ENCODE measurements at places on chromosomes 11 and 22. TPM values are rescaled to one million over a fixed set of nuclear protein-coding genes. Genes with fewer than 3 reads are reported as not detected.

DNA sequence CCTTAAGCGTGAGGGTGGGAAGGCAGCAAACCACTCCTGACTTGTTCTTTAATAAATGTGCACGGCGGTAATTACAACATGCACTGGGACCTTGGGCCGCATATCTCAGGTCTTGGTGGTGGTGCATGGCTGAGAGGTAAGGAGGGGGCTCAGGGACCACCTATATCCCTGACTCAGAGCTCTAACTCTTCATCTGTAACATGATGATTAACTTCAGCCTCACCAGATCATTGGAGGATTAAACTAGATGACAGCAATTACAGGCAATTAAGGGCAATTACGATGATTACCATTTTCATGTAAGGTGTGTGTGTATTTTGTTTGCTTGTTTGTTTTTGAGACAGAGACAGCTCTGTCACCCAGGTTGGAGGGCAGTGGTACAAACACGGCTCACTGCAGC lies 45.0 kb downstream of the FBLN1 start:
- H3K4me3 ChIP-seq: no peak overlapping the region
- H3K27ac ChIP-seq: no peak overlapping the region
- peaks cover 40% of the 10 kb centered on the region for H3K36me3 ChIP-seq
- no peaks in the 10 kb centered on the region for H3K27me3 ChIP-seq
- peaks cover 44% of the 10 kb centered on the region for H3K4me1 ChIP-seq

The PVALB gene
- total RNA-seq: not detected

DNA sequence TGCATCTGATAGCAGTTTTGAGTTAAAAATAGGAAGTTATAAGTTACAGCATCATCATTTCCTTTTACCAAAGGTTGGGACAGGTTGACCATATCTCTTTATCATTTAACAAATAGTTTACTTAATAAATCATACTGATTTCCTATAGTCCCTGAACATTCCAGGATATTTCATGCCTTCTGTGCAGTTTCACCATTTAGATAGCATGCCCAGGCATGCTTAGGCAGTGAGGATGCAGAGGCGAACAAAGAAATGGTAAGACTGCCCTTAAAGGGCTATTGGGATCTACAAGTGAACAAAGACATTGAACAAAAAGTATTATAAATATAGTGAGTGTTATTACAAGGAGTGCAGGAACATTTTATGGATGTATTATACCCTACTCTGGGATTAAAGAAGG lies 96.4 kb downstream of the PRMT3 start:
- peak; percentile 58 for DNase-seq
- H3K4me1 ChIP-seq: peaks cover 20% of the 10 kb centered on the region
- no peaks in the 10 kb centered on the region for H3K27me3 ChIP-seq

- no peak overlapping the region for H3K4me3 ChIP-seq
- peak; percentile 43 for DNase-seq
- H3K27ac ChIP-seq: no peak overlapping the region
- H3K36me3 ChIP-seq: no peaks in the 10 kb centered on the region
- peaks cover 7% of the 10 kb centered on the region for H3K4me1 ChIP-seq
- no peaks in the 10 kb centered on the region for H3K27me3 ChIP-seq
These were observed 108.9 kb upstream of the DDI1 start for GRCh38 chr11:103927535-103927934.

DNA sequence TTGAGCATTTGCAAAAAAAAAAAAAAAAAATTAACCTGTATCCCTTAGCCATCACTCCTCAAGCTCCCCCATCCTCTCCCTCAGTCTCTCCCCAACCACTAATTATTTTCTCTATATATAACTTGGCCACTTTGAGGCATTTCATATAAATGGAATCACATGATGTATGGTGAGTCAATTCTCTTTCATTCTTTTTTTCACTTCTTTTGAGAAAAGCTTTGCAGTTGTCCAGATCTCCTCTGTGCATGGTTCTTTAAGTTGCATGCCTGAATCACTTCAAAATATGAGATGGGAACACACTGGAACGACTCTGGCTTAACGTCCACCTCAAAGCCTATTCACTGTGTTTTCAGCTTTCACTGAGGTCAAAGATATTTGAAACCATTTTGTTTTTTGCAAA lies 40.7 kb downstream of the SHANK2 start:
- no peak overlapping the region for H3K27ac ChIP-seq
- H3K36me3 ChIP-seq: no peaks in the 10 kb centered on the region
- H3K4me1 ChIP-seq: no peaks in the 10 kb centered on the region
- no peak for DNase-seq

The KCNK4 gene
- total RNA-seq: not detected

DNA sequence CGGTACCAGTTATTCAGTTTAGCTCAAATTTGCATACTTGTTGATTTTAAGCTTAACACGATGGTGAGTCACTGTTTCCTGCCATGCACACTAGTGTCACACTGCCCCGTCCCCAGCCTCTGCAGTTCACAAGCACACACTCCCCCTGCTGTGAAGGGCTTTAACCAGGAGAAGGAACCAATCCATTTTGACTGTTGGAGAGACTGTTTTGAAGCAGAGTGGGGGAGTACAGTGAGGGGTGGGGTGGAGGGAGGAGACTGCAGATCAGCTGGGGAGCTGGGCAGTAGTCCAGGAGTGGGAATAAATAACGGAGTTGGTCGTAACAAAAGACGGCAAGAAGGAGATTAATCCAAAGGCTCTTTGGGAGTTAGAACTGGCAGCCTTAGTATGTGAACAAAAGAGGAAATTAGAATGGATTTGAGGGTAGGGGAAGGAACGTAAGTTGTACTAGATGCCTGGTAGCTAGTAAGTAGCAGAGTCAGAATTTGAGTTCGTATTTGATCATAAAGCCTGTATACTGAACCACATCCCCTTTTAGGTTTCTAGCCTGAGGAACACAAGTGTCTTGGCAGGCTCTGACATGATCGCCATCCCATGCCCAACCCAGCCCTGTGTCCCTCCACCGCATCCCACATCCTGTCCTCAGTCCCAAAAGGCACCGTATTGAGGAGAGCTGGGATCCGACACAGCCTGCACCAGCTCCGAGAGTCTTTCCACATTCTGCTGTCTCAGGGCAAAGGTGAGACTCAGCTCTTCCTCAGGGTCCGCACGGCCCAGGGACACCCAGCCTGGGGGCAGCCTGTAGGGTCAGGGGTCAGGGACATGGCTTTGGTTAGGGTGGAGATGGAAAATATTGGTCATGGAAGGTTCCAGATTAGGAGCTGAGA lies 862 bp downstream of the TPP1 start:
- H3K4me1 ChIP-seq: no peaks in the 10 kb centered on the region
- no peak overlapping the region for H3K27ac ChIP-seq
- H3K36me3 ChIP-seq: peaks cover 11% of the 10 kb centered on the region
- DNase-seq: no peak
- no peaks in the 10 kb centered on the region for H3K27me3 ChIP-seq
- no peak overlapping the region for H3K4me3 ChIP-seq

The C11orf52 gene
- total RNA-seq: 1.3 TPM

All from MCF 10A (cell line).